NCI-H2227 treated with DMSO at 0.1 percent for 48 hours (cell line): ENCODE measurements at places on chromosomes 16 and 17.

DNA sequence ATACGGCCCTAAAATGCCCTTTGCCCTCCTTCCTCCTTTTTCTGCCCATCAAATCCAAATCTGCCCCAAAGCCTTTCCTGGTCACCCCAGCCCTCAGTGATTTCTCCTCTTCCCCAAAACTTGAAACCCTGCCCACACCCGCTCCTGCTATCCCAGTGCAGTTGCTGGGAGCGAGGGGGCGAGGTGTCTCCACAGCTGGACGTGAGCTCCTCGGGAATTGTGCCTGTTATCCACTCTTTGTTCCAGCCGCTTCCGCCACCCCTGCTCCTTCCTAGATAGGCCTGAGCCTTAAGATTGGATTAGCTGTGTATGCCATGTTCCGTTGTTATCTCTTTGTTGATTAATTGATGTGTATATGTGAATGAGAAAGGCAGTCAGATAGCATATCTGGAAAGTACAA lies 2.6 kb upstream of the KRT35 start:
- no peak for DNase-seq

GRCh38 chr17:40518401-40519088 lies 17.1 kb upstream of the TNS4 start:
- DNase-seq = no peak

GRCh38 chr17:27466743-27467375 lies 10.6 kb downstream of the KSR1 start:
- no peak for DNase-seq

GRCh38 chr17:61218438-61218837 lies 181.2 kb upstream of the TBX2 start:
- DNase-seq = no peak

DNA sequence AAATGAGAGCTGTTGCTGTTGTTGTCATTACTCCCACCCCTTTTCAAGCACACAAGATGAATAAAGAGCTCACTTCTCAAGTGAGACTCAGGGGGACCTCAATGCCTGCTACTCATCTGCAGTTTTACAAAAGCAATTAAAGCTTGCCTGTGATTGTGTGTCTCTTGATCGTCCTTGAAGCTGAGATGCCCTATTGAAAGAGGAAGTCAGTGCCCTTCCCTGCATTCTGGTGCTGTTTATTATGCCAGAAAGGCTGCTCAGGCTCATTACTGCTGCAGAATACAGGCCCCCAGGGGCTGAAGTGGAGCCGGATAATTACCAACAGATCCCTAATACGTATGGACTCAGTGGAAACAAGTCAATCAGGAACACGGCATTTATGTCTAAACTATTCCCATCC lies 147.2 kb downstream of the HS3ST2 start:
- DNase-seq = no peak

- DNase-seq = no peak
Measured at GRCh38 chr17:41849251-41849990, 11.8 kb downstream of the KLHL10 start.

GRCh38 chr17:2369551-2370210 lies 31.2 kb downstream of the MNT start:
- DNase-seq = no peak

GRCh38 chr17:4035081-4035680 lies 70.9 kb upstream of the ATP2A3 start:
- DNase-seq = no peak

DNA sequence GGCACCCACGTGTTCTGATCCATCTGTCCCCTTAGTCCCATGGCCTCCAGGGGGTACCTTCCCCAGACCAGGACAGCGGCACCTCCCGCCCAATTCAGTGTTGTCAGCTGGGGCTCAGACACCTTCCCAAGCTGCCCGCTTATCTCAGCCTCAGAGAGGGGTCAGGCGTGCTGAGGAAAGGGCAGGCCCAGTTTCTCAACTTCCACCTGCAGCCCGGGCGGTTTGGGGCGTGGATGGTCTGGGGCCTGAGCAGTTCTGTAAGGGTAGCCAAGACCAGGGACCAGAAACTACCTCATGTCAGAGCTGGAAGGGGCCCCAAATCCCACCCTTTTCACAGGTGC lies 5.1 kb downstream of the PLCD3 start:
- no peak for DNase-seq

GRCh38 chr17:2089021-2089422 lies 34.1 kb downstream of the HIC1 start:
- DNase-seq = no peak

DNA sequence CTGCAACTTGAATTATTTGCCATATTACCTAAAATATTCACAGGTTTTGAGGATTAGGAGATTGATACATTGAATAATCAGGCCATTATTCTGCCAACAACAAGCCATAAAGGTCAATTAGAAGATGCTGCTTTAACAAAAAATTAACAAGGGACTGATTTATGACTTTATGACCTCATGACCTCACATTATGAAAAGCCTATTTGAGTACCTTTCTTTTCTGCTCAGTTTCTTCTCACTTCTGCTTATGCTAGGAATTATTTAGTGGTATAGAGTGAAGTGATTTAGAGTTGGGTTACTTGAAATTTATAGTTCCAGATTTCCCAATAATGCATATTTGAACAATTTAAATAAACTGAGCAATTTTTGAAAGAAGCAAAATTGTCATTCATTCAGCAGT lies 121.6 kb downstream of the CHD9 start:
- no peak for DNase-seq

- DNase-seq = no peak
Measured at GRCh38 chr16:72853575-72854266, 194.2 kb downstream of the ZFHX3 start.

- DNase-seq = no peak
Measured at GRCh38 chr17:51083981-51084380, 36.7 kb downstream of the SPAG9 start.
